ENCODE measurements at places on chromosomes 13 and 19.
A peak's percentile ranks its signal among the peaks of the same experiment; 100 is the strongest.

- no peak for DNase-seq
Observed at GRCh38 chr13:25762281-25762680, 289.5 kb downstream of the SHISA2 start.

- no peak for DNase-seq
Observed at GRCh38 chr13:33188093-33188882, 97.3 kb downstream of the STARD13 start.

GRCh38 chr19:18271433-18271841 is 2.8 kb downstream of the IQCN start:
- DNase-seq = no peak

GRCh38 chr19:1168572-1169410 is 5.3 kb downstream of the SBNO2 start:
- DNase-seq = peak; percentile 60

GRCh38 chr13:79973533-79973963 is 367.4 kb downstream of the SPRY2 start:
- peak; percentile 26 for DNase-seq

DNA sequence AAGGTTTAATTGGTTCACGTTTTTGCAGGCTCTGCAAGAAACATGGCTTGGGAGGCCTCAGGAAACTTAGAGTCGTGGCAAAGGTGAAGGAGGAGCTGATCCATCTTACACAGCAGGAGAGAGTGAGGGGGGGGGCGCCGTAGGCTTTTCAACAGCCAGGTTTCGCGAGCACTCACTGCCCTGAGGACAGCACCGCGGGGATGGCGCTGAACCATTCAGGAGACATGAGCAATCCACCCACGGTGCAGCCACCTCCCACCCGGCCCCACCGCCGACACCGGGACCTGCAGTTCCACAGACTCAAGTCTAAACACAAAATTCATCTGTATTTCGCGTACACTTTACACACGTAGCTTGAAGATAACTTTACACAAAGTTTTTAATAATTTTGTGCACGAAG is 73.6 kb downstream of the KDM4B start:
- no peak for DNase-seq

GRCh38 chr19:32808236-32808635 is 61.3 kb downstream of the SLC7A9 start:
- no peak for DNase-seq

DNA sequence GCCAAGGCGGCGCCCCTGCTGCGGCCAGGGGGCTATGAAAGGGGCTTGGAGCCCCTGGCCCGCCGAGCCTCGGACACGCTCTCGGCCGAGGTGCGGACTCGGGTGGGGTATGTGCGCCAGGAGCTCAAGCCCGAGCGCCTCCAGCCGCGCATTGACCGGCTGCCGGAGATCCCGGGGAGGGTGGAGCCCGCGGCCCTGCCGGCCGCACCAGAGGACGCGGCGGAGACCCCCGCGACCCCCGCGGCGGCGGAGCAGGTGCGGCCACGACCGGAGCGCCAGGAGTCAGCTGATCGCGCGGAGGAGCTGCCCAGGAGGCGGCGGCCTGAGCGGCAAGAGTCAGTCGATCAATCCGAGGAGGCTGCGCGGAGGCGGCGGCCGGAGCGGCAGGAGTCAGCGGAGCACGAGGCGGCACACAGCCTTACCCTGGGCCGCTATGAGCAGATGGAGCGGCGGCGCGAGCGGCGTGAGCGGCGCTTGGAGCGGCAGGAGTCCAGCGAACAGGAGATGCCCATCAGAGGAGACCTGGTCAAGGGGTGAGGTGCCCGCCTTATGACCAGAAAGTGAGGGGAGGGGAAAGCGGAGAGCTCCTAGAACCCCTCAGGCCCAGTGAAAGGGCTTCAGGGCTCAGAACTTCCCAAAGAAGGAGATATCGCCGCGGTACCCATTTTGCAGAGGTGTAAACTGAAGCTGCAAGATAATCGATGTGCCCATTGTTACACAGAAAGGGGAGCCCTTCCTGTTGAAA is 8.8 kb upstream of the SHKBP1 start:
- no peak for DNase-seq

GRCh38 chr19:41575998-41576397 is at the start of gene CEACAM21:
Gene CEACAM21 (plus strand): TSS chr19:41576166. CDS start chr19:41576275, 109 bp downstream.
- no peak for DNase-seq

DNA sequence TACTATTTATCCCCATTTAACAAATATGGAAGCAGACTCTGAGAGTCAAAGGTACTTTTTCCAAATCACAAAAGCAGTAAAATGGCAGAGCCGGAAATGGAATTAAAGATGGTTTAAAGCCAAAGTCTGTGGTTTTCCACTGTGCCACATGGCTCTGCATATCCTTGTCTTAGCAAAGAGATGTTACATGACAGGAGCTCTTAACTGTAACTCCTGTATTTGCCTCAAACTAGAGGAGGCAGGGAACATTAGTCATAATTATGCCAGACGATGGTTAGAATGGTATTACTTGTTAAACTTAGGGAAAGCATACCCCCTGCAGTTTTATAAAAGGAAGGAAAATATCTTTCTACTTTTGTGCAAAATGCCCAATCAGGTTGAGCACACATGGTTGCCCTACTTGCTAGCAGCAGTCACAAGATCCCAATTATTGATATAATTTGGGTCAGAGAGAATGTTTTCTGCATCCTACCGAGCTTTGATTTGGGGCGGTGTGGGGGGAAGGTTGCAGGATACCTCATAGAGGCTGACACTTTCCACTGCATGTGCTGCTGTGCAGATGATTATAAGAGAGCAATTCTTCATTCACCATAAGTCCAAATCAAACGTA is 42.0 kb upstream of the MAB21L1 start:
- DNase-seq = peak; percentile 3

GRCh38 chr13:106905380-106906162 is 337.6 kb upstream of the ARGLU1 start:
- DNase-seq = no peak

GRCh38 chr13:67369895-67370660 is 139.9 kb upstream of the PCDH9 start:
- peak; percentile 63 for DNase-seq

- peak; percentile 97 for DNase-seq
Observed at GRCh38 chr19:46963093-46963734, 56.4 kb upstream of the NPAS1 start.

GRCh38 chr13:95620030-95620824 is 24.3 kb downstream of the DZIP1 start:
- no peak for DNase-seq

GRCh38 chr19:2609389-2610116 is 92.9 kb downstream of the GNG7 start:
- no peak for DNase-seq

- peak; percentile 88 for DNase-seq
Observed at GRCh38 chr19:47305309-47305751, 4.3 kb upstream of the C5AR1 start.

DNA sequence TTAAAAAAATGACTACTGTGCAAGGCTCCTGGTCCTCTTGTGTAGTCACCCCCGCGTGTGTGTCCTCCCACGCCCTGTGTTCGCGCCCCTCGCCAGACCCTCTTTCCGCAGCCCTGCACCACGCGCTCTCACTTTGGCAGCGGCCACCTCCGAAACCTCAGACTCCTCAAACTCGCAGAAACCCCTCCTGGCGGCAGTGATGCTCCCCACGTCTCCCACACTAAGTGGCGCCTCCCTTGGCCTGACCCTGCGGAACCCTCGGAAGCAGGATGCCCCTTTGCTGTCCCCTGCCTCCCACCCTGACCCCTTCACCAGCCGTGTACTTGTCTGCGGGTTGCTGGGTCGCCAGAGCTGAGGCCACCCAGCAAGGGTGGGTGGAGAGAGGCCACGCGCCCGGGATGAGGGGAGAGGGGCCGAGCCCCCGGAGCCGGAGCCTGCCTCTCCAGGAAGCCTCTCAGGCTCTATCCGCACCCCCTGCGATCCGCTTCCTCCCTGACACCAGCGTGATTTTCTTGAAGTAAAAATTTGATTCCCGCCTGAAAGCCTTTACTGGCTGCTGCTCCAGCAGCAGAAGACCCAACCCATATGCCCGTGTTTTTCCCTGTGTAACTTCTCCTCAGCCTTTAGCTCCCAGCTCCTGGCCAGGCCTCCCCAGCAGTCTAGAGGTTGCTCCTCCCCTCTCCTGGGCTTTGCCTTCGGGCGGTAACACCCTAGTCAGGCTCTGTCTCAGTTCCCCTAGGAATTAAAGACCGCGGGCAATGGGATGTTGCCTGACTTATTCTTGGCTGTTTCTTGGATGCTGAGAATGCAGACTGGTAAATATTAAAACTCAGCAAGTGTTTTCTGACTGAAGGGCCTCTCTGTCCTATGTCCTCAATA is 55.2 kb downstream of the MIPEP start:
- no peak for DNase-seq

GRCh38 chr13:86960876-86961275 is 710.3 kb upstream of the SLITRK5 start:
- no peak for DNase-seq

- no peak for DNase-seq
Observed at GRCh38 chr13:20847296-20847695, 55.2 kb downstream of the XPO4 start.

GRCh38 chr13:29936956-29937355 is 86.5 kb upstream of the UBL3 start:
- DNase-seq = no peak

- no peak for DNase-seq
Observed at GRCh38 chr13:92745258-92745657, 481.3 kb upstream of the GPC6 start.

DNA sequence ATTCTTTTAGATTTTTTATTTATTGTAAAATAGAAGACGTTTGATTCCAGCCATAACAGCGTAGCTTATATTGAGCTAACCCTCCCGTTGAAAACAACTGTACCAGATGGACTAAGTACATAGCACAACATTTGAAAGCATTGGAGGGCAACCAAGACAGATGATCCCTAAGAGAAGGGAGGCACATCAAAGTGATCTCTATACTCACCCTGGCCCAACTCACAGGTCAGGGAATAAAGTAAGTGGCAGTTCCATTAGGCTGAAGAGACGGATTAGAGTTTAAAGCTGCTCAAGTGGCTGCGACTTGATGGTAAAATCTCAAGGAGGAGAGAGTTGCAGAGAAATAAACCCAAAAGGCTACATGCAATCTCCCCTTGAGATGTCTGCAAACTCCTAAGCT is 65.1 kb upstream of the ITM2B start:
- no peak for DNase-seq

DNA sequence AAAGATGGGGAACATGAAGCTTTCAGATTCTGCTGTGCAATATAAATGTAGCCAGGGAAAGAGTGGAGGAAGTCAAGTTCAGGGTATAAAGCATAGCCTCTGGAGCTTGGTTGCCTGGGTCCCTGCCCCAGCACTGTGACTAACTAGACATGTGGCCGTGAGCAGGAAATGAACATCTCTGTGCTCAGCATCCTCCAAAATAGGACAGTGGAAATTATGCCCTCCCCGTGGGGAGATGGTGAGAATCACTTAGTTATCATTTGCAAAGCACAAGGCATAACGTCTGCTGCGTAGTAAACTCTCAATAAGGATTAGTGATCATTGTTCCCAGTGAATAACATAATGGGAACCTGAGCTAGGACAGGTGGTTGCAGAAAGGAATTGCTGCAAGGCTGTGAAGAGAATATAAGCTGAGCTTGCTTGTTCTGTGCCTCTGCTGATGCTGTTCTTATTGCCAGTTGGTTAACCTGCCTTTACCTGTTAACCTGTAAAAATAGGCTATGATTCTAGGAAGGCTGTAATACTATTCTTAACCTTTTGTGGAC is 441.0 kb downstream of the COG6 start:
- no peak for DNase-seq

DNA sequence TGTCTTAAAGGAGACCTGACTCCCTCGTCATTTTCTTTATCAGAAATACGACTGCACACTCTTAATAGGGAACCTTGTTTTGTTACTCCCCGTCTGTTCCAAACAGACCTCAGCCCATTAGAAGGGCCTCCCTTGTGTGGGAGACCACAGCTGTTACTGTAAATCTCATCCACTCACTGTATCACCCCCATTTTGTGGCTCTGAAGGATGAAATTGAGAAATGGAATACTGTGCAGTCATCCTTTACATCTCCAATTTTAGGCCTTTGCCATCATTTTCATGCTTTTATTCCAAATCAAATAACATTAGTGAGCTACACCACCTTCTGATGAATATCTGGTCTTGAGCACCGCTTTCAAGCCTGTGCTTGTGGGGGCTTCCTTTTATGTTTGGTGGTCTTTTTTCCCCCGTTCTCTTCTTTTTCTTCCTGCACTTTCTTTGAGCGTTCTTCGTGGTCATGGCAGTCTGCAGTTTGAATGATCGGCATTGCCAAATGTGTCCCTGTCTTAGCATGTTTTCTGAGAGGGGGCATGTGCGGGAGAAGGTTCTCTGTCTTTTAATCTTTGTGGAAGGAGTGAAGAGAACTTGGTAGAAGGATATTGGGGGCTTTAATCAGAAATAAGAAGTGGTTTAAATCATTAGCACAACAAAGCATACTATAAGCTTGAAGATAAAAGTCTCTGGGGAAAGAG is 65.8 kb downstream of the GGACT start:
- DNase-seq = no peak

Measured in H4 (cell line).